ENCODE measurements at places on chromosomes 5 and 9.

- no peak for DNase-seq
These were observed 200.3 kb downstream of the TLE1 start for GRCh38 chr9:81489046-81489445.

GRCh38 chr5:178312880-178313282 is 80.3 kb upstream of the PHYKPL start:
- DNase-seq, result no peak

DNA sequence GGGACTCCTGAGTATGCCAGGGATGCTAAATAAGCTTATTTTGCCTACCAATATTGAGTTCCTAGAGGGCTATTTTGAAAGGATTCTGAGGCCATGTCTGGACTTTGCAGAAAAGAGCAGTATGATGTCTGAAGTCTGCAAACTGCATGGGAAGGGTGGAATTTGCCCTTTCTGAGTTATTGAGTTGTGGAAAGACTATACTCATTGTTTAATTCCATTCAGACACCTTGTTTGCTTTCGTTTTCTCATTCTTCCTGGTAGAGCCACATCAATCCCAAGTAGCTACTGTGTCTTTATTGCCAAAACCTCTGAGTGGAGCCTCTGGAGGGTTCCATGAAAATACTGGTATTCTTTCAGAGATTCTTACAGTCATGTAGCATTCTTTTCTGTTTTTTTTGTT is 50.9 kb upstream of the PPP1R2B start:
- DNase-seq, result no peak

- no peak for DNase-seq
These were observed 4.7 kb upstream of the LCN2 start for GRCh38 chr9:128144239-128145181.

DNA sequence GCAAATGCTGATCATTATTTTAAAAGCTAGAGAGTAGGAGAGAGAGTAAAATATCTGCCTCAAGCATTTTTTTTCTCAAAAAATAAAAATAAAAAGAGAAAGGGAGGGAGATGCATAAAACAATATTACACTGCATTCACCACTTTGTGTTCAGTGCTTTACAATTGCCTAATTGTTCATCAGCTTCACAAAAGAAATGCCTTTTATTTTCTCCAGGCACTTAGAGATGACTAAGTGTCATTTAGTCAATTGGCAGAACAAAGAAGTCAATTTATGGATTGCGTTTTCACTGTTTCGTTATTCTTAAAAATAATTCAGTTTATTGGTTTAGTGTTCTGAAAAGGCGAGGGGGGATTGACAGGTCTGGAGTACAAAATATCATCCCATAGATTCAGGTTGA is 232.5 kb upstream of the CCNH start:
- DNase-seq, result no peak

- DNase-seq, result no peak
These were observed 519.6 kb downstream of the CTNND2 start for GRCh38 chr5:11384441-11385250.

DNA sequence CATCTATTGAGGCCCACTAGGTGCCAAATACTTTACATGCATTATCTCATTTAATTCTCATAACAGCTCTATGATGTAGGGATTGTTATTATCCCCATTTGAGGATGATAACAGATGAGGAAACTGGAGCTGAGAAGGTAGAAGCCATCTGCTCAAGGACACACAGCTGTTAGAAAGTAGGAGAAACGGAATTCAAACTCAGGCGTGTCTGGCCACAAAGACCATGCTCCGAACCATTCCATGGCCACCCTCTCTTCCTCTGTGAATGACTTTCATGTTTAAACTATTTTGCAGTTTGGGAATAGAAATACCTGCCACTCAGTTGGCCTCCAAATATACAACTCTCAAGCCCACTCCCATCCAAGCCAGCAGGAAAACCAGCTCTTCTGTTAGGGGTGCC is 87.6 kb upstream of the ANKRD55 start:
- no peak for DNase-seq

- no peak for DNase-seq
These were observed 88.6 kb downstream of the MACROH2A1 start for GRCh38 chr5:135310328-135310989.

DNA sequence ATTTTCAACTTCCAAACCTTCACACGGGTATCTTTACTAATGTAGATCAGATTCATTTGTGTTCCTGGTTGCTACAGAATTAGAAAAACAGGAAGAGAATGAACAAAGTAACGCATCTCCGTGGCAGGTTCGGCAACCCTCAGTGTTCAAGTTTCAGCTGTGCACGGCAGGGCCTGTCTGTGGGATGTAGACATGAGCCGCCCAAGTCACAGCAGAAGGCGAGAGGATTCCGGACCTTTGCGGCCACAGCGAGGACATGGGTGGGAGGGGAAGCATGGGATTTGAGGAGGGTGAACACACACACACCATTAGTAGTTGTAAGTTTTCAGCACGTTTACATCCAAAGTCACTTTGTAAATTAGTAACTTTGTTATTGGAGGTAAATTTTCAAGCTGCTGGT is 31.7 kb upstream of the CEP72 start:
- no peak for DNase-seq

- no peak for DNase-seq
These were observed 190.2 kb downstream of the SLC12A2 start for GRCh38 chr5:128273736-128274135.

DNA sequence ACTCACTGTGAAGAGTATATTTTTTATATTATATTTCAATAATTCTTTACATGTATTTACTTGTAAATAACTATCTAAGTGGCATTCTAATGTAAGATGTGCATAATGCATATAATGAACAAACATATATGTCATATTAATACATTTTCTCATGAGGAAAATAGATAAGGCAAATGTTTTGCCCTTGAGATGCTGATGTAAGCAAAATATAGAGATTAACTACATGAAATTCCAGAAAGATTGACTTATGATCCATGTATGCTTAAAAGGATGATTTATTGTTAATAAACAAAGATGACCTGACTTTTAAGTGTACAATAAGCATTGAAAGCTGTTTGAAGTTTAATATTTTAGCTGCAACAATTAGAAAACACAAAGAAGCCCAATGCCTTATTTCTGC is 559.9 kb downstream of the PTPRD start:
- DNase-seq, result no peak

DNA sequence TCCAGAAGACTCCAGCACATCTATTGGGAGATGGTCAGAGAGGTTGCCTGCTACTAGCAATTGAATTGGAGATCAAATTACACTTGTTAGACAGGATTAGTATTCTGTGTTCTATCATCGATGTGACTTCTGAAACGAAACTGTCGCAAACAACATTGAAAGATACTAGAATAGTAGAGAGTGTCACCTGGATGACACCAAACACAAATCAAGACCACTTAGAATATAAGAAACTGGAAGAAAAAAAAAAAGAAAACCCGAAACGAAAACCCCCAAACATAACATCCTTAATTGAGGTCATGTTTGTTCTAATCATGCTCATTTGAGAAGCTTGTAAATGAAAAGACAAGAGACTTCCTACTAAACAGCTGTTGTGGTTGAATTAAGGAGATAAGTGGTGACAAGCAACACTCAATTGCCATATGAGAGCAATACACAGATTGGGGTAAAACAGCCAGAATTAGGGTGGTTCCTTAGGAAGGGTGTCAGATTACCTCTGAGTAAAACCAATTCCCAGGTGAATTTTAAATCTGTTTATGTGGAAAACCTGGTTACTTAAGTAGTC is 97.6 kb downstream of the BASP1 start:
- no peak for DNase-seq

- DNase-seq, result no peak
These were observed 163.7 kb downstream of the COL23A1 start for GRCh38 chr5:178426326-178427130.

All from RKO (cell line).